ENCODE measurements at places on chromosomes 1 and 21. TPM values are rescaled to one million over a fixed set of nuclear protein-coding genes. Genes with fewer than 3 reads are reported as not detected.

The TMCC2 gene
- polyA plus RNA-seq = 11.9 TPM

The CALML6 gene
- 0.58 TPM for polyA plus RNA-seq

The FAAH gene
- 10.5 TPM for polyA plus RNA-seq

The FCGR3A gene
- polyA plus RNA-seq = 59.0 TPM

The CRYAA gene
- not detected for polyA plus RNA-seq

The TCHH gene
- polyA plus RNA-seq = 0.24 TPM

The PTPN22 gene
- polyA plus RNA-seq = 10.4 TPM

The IFI44 gene
- polyA plus RNA-seq = 45.0 TPM

The LRRC71 gene
- polyA plus RNA-seq = 0.03 TPM

The LAPTM5 gene
- polyA plus RNA-seq = 691 TPM

The PIK3CD gene
- 26.8 TPM for polyA plus RNA-seq

The DRAXIN gene
- polyA plus RNA-seq = 0.10 TPM

The CRP gene
- polyA plus RNA-seq = not detected

The DISP3 gene
- polyA plus RNA-seq = 0.06 TPM

The PRAMEF27 gene
- not detected for polyA plus RNA-seq

The RUNX3 gene
- 17.3 TPM for polyA plus RNA-seq

DNA sequence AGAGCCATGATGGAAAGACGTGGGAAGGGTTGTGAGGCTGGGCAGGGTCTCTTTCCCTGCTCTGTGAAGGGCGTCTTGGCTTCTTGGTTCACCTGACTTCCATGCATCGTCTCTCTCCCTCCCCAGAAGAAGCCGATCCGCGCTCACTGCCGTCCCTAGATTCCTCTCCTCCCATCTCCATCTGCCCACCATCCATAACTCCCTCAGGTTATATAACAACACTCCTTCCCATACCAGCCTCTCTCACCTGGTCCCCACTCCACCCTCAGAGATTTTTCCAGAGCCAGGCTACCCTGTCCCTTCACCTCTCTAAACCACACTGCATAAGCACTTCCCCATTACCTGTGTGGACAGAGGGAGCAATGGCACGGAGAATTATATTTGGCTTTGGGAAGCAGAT is 6.0 kb downstream of the KCND3 start:
- no peak for DNase-seq

GRCh38 chr1:247337250-247337746 is 5.6 kb upstream of the ZNF496 start:
- no peak for DNase-seq

GRCh38 chr1:232334811-232335210 is 295.1 kb downstream of the SIPA1L2 start:
- no peak for DNase-seq

- peak; percentile 64 for DNase-seq
These were observed 8.9 kb downstream of the TAGLN2 start for GRCh38 chr1:159916242-159917051.

- DNase-seq = no peak
These were observed 54.7 kb downstream of the NTPCR start for GRCh38 chr1:233005156-233005555.

- no peak for DNase-seq
These were observed 64.7 kb downstream of the NRIP1 start for GRCh38 chr21:15000081-15000480.

DNA sequence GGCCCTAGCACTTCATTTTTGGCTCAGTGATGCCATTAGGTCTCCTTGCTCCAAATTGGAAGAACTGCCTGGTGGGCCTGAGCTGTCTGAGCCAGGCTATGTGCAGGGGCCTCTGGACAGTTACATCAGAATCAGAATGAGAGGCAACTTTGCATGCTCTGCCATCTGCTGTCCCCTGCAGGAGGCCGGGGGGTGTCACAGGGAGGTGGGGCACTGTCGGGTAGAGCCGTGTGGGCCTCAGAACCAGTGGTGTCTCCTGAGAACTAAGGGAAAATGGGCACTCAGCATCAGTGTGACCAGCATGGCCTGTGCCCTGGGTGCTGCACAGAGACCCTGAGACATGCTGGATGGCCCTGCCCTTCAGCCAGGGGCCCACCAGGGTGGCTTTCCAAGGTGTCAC is 47.0 kb upstream of the COL6A1 start:
- DNase-seq = no peak

DNA sequence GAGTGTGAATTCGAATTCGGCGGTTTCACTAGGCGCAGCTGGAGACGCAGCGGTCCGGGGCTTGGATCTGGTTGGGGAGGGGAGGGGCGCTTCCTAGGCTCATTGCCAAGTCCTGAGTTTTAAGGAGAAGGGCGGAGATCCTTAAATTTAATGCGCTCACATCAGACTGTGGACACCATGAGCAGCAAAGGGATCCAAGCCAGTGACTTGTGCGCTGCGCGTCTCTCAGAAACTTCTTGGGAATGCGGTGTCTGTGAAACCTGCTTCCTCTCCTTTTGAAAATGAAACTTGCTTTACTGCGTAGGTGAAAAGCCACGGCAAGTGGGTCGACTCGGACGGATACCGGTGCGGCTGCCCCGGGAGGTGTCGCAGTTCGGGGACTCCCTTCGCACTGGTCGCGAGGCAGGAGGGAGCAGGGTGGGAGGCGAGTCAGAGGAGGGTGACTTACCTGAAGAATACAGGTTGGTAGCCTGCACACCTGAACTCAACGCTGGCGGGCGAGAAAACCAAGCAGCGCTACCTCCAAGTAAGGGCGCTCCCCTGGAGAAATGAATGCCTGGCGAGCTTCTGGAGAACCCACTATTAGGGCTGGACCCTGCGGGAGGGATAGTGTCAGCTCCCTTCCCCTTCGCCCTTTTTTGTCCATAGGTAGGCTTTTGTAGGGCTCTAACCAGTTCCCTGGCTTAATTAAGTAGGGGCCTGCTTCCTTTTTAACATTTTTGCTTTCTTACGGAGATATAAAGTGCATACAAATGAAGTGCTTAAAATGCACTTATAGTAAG is 992 bp downstream of the TENT5C start:
- DNase-seq = peak; percentile 92

DNA sequence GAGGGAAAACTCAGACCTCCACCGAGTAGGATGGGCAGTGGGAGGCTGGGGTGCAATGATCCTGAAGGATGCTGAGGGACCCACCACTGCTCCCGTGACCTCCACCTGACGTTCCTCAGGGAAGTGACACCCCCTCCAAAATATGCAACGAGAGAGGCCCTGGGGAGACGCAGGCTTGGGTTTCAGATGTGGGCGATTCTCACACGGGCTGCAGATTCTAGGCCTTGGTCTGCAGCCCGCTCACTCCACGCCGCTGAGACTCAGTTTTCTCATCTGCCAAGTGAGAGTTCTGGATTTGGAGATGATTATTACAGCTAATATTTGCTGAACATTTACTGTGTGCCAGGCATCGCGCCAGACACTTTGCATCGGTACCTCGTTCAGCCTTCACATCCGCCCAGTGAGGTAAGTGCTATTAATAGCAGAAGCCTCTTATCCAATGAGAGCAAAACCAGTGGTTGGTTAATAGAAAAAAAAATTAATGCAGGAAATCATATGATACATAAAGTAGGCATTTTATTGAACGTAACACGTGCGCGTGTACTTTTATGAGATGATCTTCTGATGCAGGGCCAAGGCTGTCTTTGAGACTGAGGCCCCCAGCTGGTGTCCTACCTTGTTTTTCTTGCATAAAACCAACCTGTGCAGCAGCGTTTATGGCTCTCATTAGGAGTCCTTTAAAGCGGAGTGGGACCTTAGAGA is 102.0 kb upstream of the RUNX3 start:
- peak; percentile 84 for DNase-seq

GRCh38 chr1:51644533-51645197 is 27.8 kb downstream of the OSBPL9 start:
- no peak for DNase-seq

DNA sequence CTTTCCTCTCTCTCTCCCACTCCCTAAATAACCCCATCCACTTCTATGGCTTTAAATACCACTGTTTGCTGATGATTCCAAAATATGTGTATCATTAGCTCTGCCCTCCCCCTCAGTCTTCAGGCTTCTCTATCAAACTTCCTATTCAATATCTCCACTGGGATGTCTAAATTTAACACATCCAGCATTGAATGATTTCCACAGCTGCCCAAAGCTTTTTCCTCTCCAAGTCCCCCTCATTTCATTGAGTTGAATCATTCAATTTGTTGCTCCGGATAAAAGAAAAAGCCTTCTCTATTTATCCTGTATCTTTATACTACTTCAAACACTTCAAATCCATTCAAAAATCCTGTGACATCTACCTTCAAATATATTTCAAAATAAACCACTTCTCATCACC is 225.0 kb downstream of the SEC16B start:
- DNase-seq = no peak

GRCh38 chr21:40176724-40177123 is 309.5 kb downstream of the PCP4 start:
- DNase-seq = no peak

DNA sequence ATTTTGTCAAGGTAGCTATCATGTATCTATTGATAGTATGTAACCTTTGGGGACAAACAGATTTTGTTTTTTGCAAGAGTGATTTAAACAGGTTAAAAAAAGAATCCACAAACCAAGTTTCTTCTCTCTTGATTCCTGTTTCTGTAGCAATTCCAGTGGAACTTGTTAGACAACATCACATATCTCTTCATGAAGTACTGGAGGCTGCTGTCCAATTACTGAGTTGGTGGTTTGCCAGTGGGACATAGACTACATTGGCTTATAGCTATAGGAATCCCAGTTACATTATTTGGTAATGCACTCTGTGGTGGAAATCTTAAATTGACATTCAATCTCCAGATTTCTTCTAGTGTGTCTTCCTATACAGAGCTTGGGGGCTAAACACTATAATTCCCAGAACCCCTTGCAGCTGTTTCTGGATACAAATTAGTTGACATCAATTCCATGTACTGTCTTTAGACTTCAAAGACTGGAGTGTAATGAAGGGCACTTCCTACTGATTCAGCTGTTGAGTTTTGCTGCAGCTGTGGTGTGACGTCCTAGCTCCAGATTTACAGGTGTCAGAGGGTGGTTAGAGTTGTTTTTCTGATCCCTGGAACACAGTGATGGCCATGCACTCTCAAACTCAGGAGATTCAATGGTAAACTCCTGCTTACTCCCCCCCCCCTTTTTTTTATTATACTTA is 29.4 kb upstream of the GCLM start:
- DNase-seq = no peak

DNA sequence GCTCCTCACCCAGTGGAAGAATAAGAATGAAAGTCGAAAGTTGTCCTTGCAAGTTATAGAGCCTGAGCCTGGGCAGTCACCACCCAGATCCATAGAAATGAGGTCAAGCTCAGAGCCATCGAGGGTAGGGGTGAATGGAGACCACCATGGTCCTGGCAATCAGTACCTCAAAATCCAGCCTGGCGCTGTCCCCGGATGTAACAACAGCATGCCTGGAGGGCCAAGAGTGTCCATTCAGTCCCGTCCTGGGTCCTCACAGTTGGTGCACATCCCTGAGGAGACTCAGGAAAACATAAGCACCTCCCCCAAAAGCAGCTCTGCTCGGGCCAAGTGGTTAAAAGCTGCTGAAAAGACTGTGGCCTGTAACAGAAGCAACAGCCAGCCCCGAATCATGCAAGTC is 41.8 kb downstream of the PLPPR4 start:
- no peak for DNase-seq

GRCh38 chr1:169110236-169110635 is 3.7 kb downstream of the ATP1B1 start:
- DNase-seq = no peak

- DNase-seq = peak; percentile 2
These were observed 16.5 kb downstream of the CAMK2N1 start for GRCh38 chr1:20469406-20470076.

GRCh38 chr1:27109103-27109822 is 45.7 kb downstream of the SLC9A1 start:
- peak; percentile 81 for DNase-seq

DNA sequence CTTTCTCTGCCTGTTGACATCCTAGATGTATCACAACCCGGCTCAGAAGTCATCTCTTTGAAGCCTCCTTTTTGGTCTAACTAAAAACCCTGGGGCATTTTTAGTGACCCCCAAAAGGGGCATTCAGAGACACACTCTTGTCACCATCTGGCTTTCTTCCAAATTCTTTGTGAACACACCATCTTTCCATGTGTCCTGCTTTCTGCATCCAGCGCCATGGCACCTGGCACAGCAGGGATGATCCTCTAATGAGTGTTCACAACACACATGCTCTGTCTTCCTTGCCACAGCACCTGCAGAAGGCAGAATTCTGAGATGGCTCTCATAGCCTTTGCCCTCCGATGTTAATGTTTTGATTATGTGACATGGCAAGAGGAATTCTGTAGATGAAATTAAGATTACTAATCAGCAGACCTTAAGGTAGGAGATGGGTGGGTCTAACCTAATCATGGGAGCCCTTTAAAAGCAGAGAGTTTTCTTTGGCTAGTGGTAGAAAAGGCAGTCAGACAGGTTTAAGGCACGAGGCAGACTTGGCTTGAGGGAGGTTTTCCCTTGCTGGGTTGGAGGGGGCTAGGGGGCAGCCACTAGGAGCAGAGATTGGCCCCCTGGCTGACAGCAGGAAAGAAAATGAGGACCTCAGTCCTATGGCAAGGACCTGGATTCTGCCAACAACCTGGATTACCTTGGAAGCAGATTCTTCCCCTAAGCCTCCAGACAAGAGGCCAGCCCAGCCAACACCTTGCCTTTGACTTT is 4.9 kb upstream of the TMEM61 start:
- DNase-seq = no peak

DNA sequence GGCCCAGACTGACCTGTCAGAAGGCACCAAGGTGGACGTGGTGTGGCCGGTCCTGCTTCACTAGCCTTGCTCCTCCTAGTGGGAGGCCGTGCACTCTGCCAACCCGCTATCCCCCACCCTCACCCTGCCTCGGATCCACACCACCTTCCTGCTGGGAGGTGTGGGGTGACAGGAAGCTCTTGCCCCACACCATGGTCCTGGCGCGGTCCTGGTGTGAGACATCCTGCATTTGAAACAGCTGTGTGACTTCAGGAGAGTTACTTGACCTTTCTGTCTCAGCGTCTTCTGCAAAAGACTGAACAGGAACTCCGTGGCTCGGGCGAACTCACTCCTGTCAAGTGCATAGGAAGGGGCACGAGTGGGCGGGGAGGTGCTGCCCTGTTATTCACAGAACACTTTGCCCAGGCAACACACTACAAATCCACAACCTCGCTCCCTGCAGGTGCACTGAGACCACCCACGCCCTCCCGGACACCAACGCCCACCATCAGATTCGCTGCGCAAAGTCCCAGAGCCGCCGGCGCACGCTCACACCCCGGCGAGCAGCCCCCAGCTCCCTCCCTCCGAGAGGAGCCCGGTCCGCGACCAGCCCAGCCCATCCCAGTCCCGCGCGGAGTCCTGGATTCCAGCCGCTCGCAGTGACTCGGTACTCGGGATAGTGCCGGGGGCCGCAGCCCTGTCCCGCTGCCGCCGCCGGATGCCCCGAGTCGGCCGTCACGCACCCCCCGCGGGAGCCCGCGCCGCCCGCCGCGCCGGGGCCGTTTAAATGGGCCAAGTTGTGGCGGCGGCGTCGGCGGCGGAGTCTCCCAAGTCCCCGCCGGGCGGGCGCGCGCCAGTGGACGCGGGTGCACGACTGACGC is at the start of gene SAMD11:
TSS of gene SAMD11 (plus strand) at position 793 of the 860 bp plus-strand sequence. CDS start 509 bp downstream, outside the sequence.
- peak; percentile 88 for DNase-seq

GRCh38 chr1:150110116-150110515 is 39.6 kb upstream of the PLEKHO1 start:
- no peak for DNase-seq
